ENCODE measurements at places on chromosomes 2 and 18.
A peak's percentile ranks its signal among the peaks of the same experiment; 100 is the strongest.

DNA sequence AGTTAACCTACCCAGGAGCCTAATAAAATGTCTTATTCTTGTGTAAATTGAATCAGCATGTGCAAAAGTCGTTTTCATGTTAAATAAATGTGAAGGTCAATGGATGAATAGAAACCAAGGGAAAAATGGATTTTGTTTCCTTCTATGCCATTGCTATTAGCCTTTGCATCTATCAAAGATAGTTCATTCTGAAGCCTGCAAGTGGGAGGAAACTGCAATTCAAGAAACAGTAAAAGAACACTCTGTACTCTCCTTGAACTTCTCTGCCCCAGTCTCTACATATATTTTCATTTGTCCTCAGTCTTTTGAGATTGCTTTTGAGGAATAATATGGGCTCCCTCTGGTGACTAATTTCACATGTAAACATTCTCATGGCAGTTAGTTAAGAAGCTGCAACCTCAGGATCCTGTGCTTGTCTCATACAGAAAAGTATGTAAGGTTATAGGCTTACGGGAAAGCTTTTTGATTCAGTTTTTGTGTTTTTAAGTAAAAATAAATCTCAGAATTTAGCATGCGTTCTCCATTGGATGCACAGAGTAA, 1590.0 kb upstream of the LRRTM1 start:
- no peak for DNase-seq

GRCh38 chr2:232761301-232761907, 15.0 kb downstream of the KCNJ13 start:
- DNase-seq = no peak

DNA sequence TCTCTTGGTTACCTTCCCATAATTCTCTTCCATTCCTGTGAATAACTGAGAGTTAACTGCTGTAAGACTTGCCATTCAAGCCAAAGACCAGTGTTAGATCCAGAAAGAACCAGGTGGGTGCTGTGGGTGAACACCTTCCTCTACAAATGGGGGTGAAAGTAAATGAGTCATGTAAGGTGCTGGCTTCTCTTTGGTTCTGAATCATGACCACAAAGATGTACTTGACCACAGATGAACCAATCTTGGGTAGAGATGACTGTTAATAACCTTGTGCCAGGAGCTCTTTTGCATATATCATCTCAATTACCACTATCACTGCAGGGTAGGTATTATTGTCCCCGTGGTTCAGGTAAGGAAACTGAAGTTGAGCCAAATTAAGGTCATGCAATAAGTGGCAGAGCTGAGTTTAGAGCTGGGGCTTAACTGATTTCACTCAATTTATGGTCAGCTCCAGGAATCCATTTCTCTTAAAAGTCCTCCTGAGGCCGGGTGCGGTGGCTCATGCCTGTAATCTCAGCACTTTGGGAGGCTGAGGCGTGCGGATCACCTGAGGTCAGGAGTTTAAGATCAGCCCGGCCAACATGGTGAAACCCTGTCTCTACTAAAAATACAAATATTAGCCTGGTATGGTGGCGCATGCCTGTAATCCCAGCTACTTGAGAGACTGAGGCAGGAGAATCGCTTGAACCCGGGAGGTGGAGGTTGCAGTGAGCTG, 244.9 kb upstream of the CXCR4 start:
- DNase-seq = no peak

- no peak for DNase-seq
Observed at GRCh38 chr18:79872527-79873444, 75.0 kb downstream of the KCNG2 start.

- DNase-seq = peak; percentile 96
Observed at GRCh38 chr2:101752716-101753616, 55.5 kb downstream of the MAP4K4 start.

DNA sequence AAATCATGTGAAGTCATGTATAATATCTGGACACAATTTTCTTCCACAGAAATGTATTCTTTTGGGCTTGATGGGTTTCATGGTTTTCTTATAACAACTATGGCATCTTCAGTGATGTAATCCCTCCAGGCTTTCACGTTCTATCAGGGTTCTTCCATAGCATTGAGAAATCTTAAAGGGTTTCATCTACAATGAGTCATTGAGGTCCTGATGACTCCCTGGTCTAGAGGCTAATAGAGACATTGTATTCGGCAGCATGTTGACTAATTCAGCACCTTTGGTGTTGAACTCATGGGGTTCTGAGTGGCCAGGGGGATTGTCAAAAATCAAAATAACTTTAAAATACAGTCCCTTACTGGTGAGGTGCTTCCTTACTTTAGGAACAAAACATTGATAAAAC, 614.0 kb upstream of the CRIM1 start:
- no peak for DNase-seq

DNA sequence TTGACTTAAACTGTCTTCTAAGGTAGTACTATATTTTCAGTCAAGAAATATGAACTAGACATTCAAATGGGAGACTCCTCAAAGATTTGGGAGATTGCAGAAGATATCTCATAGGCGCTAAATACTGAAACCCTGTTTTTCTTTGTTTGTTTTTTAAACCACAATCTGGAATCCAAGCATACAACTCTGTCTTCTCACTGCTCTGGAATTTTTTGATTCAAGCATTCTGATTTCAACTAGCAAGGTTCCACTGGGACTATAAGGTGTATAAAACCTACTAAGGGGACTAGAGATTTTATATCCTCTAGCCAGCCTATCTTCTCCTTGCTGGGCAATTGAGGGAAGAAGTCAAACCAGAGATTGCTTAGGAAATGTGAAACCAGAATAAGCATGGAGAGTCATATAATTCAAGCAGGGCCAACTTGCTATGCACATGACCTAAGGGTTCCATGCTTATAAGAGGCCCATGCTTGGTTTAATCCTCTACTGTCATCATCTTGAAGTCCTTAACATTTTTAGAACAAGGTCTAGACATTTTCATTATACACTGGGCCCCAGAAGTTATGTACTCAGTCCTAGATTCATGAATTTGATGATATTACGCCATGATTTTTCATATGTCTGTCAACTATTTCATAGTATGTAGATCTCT, 405.5 kb downstream of the PARD3B start:
- no peak for DNase-seq

DNA sequence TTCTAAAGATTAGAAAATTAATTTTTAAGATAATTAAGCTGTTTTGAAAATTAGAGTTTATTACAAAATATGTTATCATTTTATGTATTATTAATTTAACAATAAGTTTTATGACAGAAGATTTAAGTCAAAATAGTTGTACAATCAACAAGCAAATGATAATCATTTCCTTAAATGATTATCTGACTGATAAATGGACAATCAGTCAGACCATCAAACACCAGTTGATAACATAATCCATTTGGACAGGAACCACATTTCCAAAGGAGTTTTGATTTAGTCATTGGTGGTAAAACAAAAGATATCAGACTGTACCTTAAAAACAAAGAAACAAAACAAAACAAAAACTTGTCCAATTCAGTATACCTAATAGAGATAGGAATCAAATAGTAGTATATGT, 1.9 kb downstream of the TFPI start:
- no peak for DNase-seq

- DNase-seq = no peak
Observed at GRCh38 chr18:28606686-28607085, 429.8 kb upstream of the CDH2 start.

DNA sequence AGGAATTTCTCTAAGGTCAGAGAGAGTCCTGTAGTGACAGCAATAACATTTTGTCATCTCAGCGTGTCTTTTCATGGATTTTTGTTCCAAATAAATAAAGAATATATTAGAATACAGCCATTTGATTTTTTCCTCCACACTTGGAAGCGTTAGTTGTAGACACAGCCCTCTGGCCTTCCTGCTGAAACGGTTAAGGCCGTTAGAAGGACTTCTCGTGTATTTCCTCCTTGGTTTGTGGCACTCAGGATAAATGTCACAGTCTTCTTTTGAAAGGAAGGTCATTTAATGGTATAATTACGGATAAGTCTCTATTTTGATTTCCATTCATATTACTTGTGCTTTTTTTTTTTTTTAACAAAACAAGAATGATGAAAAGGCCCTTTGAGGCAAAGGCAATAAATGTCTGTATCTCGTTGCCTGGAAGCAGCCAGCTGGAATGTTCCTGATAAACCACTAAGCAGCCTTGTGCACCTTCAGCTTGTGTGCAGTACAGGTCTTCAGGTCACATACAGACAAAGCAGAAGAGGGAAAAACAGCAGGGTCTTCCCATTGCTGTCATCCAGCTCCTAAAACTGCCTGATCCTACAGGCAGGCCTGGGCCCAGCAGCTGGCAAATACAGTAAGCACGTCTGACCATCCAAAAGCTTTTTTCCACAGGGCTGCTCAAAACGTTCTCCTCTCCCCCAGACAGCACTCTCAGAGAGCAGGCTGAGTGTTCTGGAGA, 14.4 kb downstream of the EFR3B start:
- peak; percentile 41 for DNase-seq

GRCh38 chr18:56423626-56424025, 214.8 kb downstream of the TXNL1 start:
- no peak for DNase-seq

- no peak for DNase-seq
Observed at GRCh38 chr2:216572582-216573578, 60.3 kb upstream of the IGFBP2 start.

DNA sequence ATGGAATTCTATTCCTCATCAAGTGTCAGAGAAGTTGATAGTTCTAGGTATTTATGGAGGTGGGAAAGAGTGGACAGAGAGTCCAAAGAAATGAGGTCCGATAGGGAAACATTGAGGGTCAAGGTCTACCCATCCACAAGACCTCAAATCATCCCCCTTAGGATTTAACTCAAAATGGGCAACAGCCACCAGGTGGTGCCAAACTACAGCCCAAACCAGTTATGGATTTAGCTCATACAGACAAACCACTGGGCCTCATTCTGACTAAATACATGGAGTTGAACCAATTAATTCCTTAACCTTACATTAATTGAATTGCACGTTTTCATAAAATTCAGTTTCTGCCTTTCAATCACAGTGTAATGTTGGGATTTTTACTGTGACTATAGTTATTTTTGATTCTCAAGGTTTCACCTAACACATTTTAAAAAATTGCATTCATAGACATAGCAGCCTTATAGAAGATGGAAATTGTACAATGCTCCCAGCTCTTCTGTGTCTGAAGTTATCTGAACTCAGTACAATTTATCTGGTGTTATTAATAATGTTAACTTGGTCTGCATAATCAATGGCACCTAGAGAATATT, 98.2 kb upstream of the HNMT start:
- DNase-seq = peak; percentile 24

DNA sequence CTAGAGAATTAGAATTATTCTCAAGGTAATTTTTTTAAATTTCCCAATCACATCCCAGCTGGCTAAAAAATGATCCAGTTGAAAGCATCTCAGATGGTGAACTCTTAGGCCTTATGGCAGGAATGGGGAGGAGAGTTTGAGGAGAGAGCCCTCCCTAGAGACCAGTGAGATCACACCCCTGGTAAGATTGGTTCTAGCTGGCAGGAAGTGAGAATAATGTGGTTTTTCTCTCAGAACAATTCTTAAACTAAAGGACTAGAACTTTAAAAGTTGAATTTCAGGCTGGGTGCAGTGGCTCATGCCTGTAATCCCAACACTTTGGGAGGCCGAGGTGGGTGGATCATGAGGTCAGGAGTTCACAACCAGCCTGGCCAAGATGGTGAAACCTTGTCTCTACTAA, 120.2 kb downstream of the MYO3B start:
- DNase-seq = no peak

DNA sequence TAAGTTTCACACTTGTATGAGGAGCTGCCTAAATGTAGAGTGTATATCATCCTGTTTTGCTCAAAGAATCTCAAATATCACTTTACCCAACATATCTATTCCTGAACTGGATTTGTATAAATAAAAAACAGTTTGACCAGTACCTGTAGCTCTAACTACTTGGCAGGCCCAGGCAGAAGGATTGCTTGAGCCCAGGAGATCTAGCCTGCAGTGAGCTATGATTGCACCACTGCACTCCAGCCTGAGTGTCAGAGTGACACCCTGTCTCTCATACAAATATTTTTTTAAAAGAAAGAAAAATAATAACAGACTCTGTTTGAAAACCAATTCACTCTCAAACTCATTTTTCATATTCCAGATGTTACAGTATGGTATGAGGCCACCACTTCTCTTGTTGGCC, 7.7 kb upstream of the LIMS2 start:
- no peak for DNase-seq

DNA sequence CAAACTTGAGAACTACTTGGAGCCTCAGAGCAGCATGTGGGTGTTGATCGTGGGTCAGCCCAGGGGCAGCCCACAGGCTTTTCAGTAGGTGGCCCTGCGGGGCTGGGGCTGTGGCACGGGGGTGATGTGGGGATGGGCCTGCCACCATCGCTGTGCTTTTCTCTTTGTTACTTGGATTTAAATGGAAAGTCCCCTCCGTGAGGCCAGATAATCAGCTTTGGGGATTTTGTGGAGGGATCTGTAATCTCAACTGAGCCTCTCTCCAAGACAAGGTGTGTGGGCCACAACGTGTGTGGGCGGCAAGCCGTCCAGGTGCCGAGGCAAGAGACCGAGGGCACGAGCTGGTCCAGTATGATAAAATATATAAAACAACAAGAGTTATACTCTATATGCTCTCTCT, 16.7 kb downstream of the COLEC11 start:
- no peak for DNase-seq

DNA sequence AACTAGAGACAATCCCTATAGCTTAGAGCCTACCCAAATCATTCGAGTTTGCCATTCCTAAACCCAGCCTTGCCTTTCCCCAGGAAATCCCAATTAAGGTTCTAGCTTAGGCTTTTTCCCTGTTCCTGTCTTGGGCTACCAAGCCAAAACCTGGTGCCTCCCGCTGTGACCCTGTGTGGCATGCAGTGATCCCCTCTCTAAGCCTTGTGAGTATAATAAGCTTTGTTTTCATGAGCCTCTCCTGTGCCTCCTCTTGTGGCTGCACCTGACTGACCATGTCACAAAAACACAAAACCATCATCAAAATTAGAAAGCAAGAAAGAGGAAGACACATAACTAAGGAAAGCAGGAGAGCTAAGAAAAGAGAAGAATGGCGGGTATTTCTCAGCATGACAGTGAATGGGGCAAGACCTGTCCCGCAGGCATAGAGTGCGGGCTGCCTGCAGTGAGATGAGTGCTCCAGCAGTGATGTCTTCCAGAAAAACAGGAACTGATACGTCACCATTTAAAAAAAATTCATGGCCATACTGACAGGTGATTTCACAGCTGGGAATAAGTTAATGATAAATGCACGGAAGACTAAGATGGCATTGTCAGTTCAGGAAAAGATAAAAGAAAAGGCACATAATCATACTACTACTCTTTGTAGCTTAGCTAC, 9.2 kb upstream of the PAIP2B start:
- DNase-seq = no peak

GRCh38 chr2:237859533-237860272, at the start of gene RAMP1:
Gene RAMP1, plus strand, starts transcription at chr2:237859623. Its CDS starts 53 bp downstream, at chr2:237859676.
- no peak for DNase-seq

- no peak for DNase-seq
Observed at GRCh38 chr2:31469648-31470047, 55.1 kb upstream of the XDH start.

- no peak for DNase-seq
Observed at GRCh38 chr2:69007603-69008002, 5.4 kb upstream of the ANTXR1 start.
